ENCODE measurements at places on chromosomes 2 and 18. TPM values are rescaled to one million over a fixed set of nuclear protein-coding genes. Genes with fewer than 3 reads are reported as not detected.

The DSG2 gene
- 98.0 TPM for total RNA-seq

The TRIM54 gene
- 0.47 TPM for total RNA-seq

The TUBB8B gene
- 0.31 TPM for total RNA-seq

The TACR1 gene
- total RNA-seq, result 0.09 TPM

The GRB14 gene
- 11.6 TPM for total RNA-seq

The STEAP3 gene
- 0.94 TPM for total RNA-seq

The REG1B gene
- not detected for total RNA-seq

The TLX2 gene
- total RNA-seq, result 0.18 TPM

The C2orf80 gene
- total RNA-seq, result not detected

GRCh38 chr2:96580771-96581170, 44.2 kb downstream of the ARID5A start:
- no peak for DNase-seq
- H3K27ac ChIP-seq, result no peak overlapping the region
- H3K4me1 ChIP-seq, result no peaks in the 10 kb centered on the region
- peaks cover 15% of the 10 kb centered on the region for H3K36me3 ChIP-seq
- H3K4me3 ChIP-seq, result no peak overlapping the region

GRCh38 chr18:677951-678381, 20.5 kb downstream of the TYMS start:
- DNase-seq, result no peak
- H3K4me3 ChIP-seq, result no peak overlapping the region
- no peaks in the 10 kb centered on the region for H3K4me1 ChIP-seq

DNA sequence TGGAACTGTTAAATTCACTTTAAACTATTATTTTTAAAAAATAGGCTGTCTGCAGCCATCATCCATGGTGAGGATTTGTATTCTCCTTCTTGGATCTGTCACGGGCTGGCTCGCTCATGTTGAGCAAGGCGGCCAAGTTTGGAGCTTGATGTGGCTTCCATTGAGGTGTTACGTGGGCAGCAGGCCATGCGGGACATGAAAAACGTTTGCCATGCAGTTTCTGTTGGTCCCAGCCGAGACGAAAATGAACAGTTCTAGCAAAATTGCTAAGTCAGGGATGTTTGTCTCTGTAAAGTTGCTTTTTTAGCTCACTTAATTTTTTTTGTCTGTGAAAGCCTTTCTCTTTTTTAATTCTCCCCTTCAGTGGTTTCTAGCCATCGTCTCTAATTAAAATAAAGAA, 70.2 kb upstream of the MGAT5 start:
- peaks cover 2% of the 10 kb centered on the region for H3K4me1 ChIP-seq
- no peaks in the 10 kb centered on the region for H3K27me3 ChIP-seq
- no peak for DNase-seq

DNA sequence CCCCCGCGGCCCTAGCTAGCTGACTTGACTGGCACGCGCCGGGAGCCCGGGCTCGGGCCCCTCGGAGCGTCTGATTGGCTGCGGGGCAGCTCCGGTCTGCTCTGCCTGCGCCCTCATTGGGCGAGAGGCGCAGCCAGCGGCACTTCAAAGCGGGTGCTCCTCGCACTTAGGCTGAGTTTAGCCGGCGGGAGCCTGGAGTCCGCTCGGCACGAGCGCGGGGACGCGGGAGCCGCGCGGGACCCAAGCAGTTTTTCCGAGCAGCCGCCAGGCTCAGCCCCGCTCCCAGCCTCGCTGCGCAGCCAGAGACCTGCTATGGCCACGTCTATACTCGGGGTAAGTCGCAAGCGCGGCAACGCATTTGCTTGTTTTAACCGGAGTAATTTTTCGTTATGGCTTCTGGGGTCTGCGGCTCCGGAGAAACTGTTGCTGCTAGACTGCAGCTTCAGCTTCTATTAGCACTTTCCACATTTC, at the start of gene SP9:
Gene SP9, plus strand, starts transcription at position 174 of the 471 bp plus-strand sequence. Its CDS starts 139 bp downstream, at position 313.
- peak within 1 kb of the TSS; percentile 58 for H3K4me3 ChIP-seq
- DNase-seq, result peak; percentile 74
- no peaks in the 10 kb centered on the region for H3K36me3 ChIP-seq
- peaks cover 94% of the 10 kb centered on the region for H3K27me3 ChIP-seq
- peaks cover 32% of the 10 kb centered on the region for H3K4me1 ChIP-seq
- H3K27ac ChIP-seq, result no peak within 1 kb of the TSS

DNA sequence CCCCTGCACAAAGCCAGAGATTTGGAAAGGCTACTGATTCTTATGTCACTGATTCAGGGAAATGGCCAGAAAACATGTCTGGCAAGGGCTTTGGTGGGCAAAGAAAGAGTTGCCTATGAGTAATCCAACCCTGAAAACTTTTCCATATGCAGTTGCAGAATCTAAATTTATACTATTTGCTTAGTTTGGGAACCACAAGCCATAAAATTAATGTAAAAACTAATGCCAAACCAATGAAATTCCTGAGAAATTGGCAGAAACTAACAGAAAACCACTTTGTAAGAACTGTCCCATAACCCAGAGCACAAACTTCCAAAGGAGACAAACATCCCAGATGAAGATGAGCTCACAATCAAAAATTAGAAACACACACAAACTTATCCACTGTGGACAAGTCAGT, 48.8 kb downstream of the TCF4 start:
- peaks cover 27% of the 10 kb centered on the region for H3K4me1 ChIP-seq
- no peak overlapping the region for H3K4me3 ChIP-seq
- H3K27me3 ChIP-seq, result no peaks in the 10 kb centered on the region
- no peak overlapping the region for H3K27ac ChIP-seq
- H3K36me3 ChIP-seq, result peaks cover 11% of the 10 kb centered on the region

DNA sequence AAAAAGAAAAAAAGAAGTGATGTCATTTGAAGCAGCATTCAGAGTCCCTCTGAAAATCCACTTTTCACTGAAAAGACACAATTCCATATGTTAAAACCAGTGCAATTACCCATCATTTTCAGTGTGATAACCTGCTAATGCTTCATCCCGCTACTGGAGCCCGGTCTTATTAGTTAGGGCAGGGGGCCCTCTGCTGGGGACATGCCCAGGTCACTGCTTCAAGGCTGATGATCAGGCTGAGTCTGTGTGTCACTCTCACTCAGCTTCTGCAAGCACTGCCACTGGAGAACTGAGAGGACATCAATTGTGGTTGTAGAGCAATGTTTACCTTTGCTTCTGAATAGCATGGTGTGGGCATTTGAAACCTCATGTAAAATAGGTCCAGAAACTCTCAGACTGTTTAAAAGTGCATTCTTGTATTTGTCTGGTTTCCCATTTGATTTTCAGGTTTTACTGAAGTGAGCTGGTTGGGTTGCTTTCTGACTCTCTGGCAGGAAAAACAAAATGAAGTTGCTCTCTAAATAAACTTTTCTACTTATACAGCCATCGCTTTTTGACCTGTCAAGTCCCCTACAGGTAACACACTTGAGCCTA, 49.2 kb upstream of the NXPH2 start:
- DNase-seq, result no peak
- H3K36me3 ChIP-seq, result no peaks in the 10 kb centered on the region
- H3K4me3 ChIP-seq, result no peak overlapping the region
- peaks cover 10% of the 10 kb centered on the region for H3K4me1 ChIP-seq
- no peak overlapping the region for H3K27ac ChIP-seq
- H3K27me3 ChIP-seq, result no peaks in the 10 kb centered on the region

DNA sequence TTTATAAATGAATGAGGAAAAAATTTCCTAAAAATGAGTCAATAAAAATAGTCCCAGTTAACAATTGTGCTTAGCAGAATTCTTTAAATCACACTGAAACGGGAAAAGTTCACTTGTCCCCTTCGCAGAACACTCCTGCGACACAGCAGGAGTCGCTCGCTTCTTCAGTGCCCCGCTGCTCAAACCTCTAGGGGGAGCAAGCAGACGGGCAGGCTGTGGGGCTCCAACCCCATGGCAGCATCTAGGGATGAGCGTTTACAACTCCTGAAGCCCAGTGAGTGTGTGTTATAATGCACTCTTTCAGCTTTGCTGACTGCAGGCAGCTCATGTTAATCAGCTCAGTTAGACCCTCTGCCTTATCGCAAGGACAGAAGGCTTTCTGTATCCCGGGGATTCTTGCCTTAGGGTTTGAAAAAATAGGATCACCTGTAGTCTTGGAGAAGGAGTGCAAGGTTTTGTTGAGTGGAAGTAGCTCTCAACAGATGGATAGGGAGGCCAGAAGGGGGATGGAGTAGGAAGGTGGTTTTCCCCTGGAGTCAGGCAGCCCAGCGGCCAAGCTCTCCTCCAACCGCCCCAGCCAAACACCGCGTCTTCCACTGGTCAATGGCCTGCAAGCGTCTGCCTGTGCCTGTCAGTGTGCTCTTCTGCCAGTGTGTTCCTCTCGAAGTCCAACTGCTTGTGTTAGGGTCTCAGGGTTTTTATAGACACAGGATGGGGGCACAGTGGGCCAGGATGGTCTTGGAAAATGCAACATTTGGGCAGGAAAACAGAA, 1977.7 kb upstream of the LRRTM1 start:
- no peaks in the 10 kb centered on the region for H3K4me1 ChIP-seq
- no peaks in the 10 kb centered on the region for H3K36me3 ChIP-seq
- no peak overlapping the region for H3K4me3 ChIP-seq
- no peaks in the 10 kb centered on the region for H3K27me3 ChIP-seq
- no peak for DNase-seq

- no peak overlapping the region for H3K4me3 ChIP-seq
- no peak overlapping the region for H3K27ac ChIP-seq
- no peaks in the 10 kb centered on the region for H3K4me1 ChIP-seq
- H3K27me3 ChIP-seq, result no peaks in the 10 kb centered on the region
- H3K36me3 ChIP-seq, result peaks cover 40% of the 10 kb centered on the region
Measured at GRCh38 chr2:237636578-237636977, 9.2 kb downstream of the LRRFIP1 start.

- H3K27ac ChIP-seq, result no peak overlapping the region
- H3K36me3 ChIP-seq, result no peaks in the 10 kb centered on the region
- H3K4me3 ChIP-seq, result no peak overlapping the region
Measured at GRCh38 chr18:64027931-64028695, 58.2 kb downstream of the SERPINB8 start.

DNA sequence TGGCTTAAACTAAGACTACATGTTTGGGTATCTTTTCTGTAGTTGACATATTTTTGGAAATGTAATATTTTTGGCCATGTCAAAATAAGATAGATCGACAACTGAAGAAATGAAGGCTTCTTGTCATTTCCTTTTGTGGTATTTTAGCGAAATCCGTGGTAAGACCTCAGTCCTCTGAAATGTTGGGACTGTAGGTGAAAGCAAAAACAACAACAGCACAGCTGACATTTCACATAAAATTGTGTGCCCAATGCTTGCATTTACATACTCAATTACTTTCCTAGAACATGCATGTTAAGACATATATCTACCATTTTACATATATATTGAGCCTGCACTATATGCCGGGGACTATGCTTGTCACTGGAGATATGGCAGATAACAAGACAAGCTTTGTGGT, 50.2 kb downstream of the SPP2 start:
- H3K36me3 ChIP-seq, result no peaks in the 10 kb centered on the region
- peaks cover 12% of the 10 kb centered on the region for H3K4me1 ChIP-seq
- H3K27me3 ChIP-seq, result peaks cover 2% of the 10 kb centered on the region
- DNase-seq, result no peak

DNA sequence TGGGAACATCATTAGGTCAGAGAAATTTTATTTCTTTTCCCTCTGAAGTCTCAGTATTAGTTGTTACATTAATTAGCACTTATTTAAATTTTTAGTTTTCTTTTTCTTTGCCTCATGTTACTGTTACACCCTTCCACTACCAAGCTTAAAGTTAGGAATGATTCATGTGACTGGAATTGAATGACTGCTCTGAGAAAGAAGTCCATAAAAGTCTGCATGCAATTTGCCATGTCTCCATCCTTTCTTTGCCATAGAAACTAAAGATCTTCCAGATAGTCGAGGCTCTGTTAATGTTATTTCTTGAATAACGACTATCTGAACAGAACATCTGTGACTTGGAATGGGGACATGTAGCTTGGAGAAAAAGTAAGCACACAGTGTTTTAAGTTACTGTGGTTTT, 1269.8 kb upstream of the PIK3C3 start:
- H3K4me1 ChIP-seq, result peaks cover 39% of the 10 kb centered on the region
- no peaks in the 10 kb centered on the region for H3K27me3 ChIP-seq
- no peak for DNase-seq
- H3K27ac ChIP-seq, result no peak overlapping the region
- no peaks in the 10 kb centered on the region for H3K36me3 ChIP-seq

GRCh38 chr18:46821856-46822711, 65.2 kb upstream of the ST8SIA5 start:
- H3K27ac ChIP-seq, result no peak overlapping the region
- H3K36me3 ChIP-seq, result peaks cover 25% of the 10 kb centered on the region
- no peak overlapping the region for H3K4me3 ChIP-seq

GRCh38 chr2:172558372-172558771, 2.5 kb downstream of the PDK1 start:
- peak overlapping the region; percentile 87 for H3K4me3 ChIP-seq
- H3K36me3 ChIP-seq, result peaks cover 9% of the 10 kb centered on the region
- DNase-seq, result no peak
- H3K27ac ChIP-seq, result peak overlapping the region; percentile 28
- H3K27me3 ChIP-seq, result no peaks in the 10 kb centered on the region

DNA sequence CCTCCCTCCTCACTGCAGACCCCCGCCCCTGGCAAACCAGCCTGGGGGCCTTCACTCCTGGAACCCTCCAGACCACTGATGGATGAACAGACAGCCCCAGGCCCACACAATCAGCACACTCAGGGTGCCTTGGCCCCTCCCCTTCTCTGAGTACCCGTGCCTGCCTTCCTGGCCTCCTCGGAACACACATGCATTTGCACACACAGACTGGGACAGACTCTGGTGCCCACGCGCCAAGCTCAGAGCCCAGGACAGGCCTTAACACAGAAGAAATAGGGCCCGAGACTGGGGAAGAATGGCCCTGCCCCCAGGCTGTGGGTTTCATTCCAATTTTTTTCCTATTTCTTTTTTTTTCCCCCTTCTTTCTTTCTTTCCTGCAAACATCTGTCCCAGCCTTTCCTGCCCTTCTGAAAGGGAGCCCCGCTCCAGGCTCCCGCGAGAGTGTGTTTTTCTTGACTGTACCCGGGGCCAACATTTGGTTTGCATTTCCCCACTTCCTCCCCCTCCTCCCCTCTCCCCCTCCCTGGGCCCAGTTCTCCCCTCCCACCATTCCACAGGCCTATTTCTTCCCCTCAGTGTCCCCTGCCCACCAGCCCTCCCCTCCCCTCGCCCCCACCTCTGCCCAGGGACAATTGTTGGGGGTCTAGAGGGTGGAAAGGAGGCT, 618 bp upstream of the TNS1 start:
- peaks cover 44% of the 10 kb centered on the region for H3K4me1 ChIP-seq
- peak overlapping the region; percentile 62 for H3K4me3 ChIP-seq
- no peak for DNase-seq
- H3K27ac ChIP-seq, result peak overlapping the region; percentile 93
- H3K27me3 ChIP-seq, result peaks cover 18% of the 10 kb centered on the region

Data from mesothelial cell of epicardium (in vitro differentiated cells).